ENCODE measurements at places on chromosomes 12 and 14.

- H3K27ac ChIP-seq: no peak overlapping the region
- DNase-seq: no peak
- H3K27me3 ChIP-seq: peaks cover 13% of the 10 kb centered on the region
- H3K4me3 ChIP-seq: no peak overlapping the region
- no peaks in the 10 kb centered on the region for H3K36me3 ChIP-seq
- peaks cover 8% of the 10 kb centered on the region for H3K4me1 ChIP-seq
Observed at GRCh38 chr14:59425322-59425935, 39.8 kb downstream of the GPR135 start.

DNA sequence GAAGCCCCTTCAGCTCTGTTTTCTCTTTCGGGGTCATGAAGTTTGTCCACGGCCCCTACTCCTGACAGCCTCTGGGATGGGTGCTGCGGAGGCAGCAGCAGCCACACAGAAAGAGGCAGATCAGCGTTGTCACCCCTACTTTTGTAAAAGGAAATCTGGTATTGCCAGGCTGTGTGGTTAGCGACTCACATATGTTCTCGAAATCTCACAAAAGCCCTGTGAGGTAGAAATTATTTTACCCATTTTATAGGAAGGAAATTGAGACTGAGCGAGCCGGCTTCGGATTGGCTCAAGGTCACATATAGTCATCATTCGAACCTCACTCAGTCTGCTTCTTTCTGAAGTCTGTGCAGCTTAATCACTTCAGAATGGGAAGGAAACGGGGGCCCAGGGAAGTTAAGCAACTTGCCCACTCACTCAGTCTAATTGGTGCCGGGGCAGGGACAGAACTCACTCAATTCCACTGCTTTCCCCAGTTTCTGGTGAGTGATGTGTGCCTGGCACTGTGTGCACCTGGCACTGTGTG, 1.1 kb upstream of the CKAP4 start:
- H3K4me1 ChIP-seq: peaks cover 9% of the 10 kb centered on the region
- no peak for DNase-seq
- peaks cover 22% of the 10 kb centered on the region for H3K27me3 ChIP-seq
- peak overlapping the region; percentile 67 for H3K27ac ChIP-seq
- H3K36me3 ChIP-seq: no peaks in the 10 kb centered on the region
- H3K4me3 ChIP-seq: peak overlapping the region; percentile 63

DNA sequence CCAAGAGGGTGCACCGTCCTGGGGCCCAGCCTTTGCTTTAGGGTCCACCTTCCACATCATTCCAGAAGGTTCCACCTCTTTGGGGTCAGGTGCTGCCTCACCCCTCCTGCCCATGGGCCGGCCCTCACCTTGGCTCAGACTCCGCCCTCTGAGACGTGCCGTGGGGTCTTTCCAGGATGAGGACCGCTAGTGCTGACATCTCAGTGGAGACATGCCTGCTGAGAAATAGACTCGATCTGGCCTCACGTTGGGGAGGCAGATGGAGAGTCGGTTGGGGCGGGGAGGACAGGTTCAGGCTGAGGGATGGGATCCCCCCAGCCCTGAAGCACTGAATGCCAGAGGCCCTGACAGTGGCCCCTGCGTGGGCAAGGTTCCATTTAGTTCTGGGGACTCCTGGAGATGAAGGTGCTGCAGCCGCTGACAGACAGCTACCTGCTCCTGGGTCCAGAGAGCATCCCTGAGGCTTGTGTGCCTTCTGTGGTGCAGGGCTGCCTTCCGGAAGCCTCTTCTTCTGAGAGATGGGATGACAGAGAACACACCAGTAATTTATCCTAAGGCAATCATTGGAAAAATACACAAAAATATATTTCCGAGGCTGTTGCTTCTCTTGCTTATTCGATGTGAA, 185.3 kb downstream of the KIF26A start:
- DNase-seq: no peak
- no peaks in the 10 kb centered on the region for H3K27me3 ChIP-seq
- H3K36me3 ChIP-seq: no peaks in the 10 kb centered on the region
- H3K27ac ChIP-seq: no peak overlapping the region

- H3K27me3 ChIP-seq: no peaks in the 10 kb centered on the region
- peaks cover 11% of the 10 kb centered on the region for H3K36me3 ChIP-seq
- peak overlapping the region; percentile 92 for H3K27ac ChIP-seq
- peaks cover 18% of the 10 kb centered on the region for H3K4me1 ChIP-seq
Observed at GRCh38 chr14:44896275-44897040, 65.3 kb downstream of the KLHL28 start.
